ENCODE measurements at places on chromosomes 2 and 18. TPM values are rescaled to one million over a fixed set of nuclear protein-coding genes. Genes with fewer than 3 reads are reported as not detected.

DNA sequence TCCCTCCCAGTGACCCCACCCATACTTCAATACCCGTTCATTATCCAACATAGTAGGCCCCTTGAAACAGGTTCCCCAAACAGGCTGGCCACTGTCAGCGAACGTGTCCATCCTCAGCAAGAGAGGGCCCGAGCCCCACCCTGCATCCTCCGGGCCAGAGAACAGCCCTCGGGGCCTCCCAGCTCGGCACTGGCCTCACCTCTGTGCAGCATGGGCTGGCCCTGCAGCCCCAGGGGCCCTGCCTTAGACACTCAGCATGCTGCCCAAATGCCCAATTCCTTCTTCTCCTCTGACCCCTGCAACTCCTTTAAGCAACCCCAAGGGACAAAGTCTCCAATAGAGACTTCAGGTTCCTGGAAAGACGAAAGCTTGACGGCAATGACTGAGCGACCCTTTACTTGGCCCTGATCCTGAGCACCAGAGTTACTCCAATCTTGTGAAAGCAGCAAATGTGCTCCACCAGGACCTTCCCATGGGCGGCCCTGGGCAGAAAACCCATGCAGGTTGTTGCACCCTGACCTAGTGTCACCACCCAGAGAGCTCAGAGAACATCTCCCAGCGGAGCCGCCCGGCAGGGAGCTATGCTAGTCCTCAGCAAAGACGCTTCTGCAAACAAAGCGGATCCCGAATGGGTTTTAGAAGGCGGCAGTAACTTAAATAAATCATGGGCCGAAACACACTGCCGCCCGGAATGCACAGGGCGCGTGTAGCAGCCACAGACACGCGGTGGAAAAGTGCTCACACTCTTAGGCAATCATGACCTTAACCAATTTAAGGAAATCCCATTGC, 782 bp downstream of the COL6A3 start:
- no peak for DNase-seq

GRCh38 chr2:106073678-106074406, 120.3 kb downstream of the UXS1 start:
- no peak for DNase-seq

DNA sequence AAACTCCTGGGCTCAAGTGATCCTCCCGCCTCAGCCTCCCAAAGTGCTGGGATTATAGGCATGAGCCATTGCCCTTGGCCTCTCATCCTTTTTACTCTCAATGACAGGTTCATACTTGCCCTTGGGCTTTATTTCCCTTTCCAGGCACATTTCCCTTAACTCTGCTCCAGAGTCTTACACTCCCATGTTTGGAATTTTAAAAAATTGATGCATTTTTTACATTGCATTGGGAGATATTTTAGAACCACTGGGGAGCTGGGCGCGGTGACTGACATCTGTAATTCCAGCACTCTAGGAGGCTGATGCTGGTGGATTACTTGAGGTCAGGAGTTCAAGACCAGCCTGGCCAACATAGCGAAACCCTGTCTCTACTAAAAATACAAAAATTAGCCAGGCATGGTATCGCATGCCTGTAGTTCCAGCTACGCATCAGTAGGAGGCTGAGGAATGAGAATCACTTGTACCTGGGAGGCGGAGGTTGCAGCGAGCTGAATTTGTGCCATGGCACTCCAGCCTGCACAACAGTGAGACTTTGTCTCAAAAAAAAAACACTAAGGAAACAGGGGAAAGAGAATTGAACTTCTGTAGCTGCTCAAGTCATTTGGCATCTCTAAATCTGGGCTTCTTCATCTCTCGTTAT, 18.2 kb downstream of the TGIF1 start:
- no peak for DNase-seq

- DNase-seq: peak; percentile 27
Observed at GRCh38 chr2:206443735-206444527, 599 bp downstream of the ADAM23 start.

CCDC138 gene
- total RNA-seq: 5.0 TPM

- DNase-seq: no peak
Observed at GRCh38 chr2:152534460-152535135, 182.7 kb downstream of the PRPF40A start.

- peak; percentile 5 for DNase-seq
Observed at GRCh38 chr18:59155153-59155552, 15.5 kb downstream of the SEC11C start.

IL36B gene
- not detected for total RNA-seq

NTSR2 gene
- total RNA-seq: not detected
